ENCODE measurements at places on chromosomes 2 and 18.

DNA sequence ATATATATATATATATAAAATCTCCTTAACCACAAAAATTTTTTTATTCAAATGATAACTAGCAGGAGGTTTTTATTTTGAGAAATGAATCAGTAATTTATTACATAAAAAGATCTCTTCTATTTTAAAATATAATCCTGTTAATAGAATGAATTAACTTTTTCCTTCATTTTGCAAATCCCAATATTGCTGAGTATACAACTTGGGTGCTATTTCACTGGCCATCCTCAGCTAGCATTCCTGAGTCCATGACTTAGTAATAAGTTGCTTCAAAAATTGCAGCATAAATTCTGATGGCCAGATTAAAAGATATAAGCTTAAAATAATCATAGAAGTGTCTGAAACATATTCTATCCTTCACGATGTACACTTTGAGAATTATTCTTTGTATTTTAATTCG is 155.6 kb downstream of the FSIP2 start:
- DNase-seq, result no peak

- no peak for DNase-seq
Observed at GRCh38 chr2:41580806-41581205, 467.0 kb upstream of the PKDCC start.

DNA sequence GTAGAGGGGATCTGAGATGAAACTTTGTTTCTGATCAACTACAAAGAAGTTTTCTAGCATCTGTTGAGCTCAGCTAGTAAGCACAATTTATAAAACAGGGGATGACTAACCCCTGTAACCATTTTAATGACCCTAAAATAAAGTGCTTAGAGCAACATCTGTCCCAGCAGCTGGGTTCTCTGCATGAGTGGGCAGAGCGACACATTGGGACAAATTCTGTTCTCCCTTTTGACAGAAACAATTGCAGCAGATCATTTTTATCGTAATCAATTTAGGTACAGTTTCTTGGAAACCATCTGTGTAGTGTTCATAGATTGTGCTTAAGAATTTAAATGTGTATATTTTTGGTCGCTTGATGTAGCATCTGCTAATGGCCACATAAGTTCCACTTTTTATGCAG is 678.0 kb downstream of the RNF144A start:
- DNase-seq, result no peak

- DNase-seq, result peak; percentile 64
Observed at GRCh38 chr2:98086491-98087446, at the start of gene VWA3B. TSS of gene VWA3B (plus strand) at chr2:98087167. CDS start at chr2:98093093, 5,926 bp downstream.

- no peak for DNase-seq
Observed at GRCh38 chr2:182324665-182325064, 102.2 kb downstream of the PDE1A start.

DNA sequence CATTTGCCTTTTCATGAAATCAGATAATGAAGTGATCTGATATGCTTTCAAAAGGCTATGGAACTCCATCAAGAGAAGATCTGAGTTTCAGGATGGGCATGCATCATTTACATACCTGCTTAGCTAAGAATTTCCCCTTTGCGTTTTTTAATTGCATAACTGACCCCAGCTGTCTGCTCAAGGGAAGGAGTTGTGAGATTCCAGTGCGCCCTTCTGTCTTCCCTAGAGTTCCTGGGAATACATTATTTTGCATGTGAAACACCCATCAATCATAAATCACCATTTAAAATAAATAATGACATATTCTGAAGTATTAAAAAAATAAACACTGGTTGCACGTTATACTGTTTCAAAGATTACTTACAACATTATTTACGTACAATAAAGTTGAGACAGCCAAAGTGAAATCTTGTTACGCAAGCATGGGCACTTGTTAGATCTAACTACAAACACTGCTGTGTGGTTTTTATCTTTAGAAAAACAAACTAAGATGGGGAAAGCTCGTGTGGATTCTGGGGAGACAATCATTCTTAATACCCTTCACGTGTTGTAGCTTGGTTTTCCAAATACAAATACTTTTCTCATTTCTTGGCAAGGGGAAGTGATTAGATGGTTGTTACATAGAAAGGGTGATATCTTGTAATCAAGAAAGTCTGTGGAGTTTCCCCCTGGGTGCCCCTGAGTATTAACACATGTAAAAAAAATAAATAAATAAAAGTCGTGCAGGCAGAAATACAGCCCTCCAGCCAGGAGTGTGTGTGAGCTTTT is 125.7 kb upstream of the LMAN1 start:
- DNase-seq, result no peak

GRCh38 chr2:171568089-171568488 is 45.8 kb downstream of the CYBRD1 start:
- DNase-seq, result no peak

GRCh38 chr2:183608747-183609146 is 484.5 kb downstream of the NUP35 start:
- DNase-seq, result no peak

DNA sequence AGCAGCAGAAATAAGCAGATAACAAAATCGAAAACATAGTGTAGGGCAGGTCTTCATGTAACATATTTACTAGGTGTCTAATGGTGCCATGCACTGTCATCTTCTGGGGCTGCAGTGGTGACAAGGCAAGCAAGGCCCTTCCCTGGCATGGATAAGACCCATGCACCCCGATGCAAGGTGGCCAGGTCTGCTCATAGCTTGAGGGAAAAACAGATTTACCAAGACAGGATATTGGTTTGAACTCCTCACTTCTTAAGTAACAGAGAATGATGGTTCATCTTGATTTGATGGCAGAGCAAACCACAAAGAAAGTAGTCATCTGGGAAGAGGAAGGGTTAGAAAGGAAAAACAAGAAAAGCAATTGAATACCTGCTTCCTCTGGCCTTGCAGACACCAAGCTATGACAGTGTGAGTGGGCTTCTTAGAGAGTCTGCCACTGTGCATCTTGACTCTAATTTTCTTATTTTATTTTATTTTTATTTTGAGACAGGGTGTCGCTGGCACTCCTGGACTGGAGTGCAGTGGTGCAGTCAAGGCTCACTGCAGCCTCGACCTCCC is 35.8 kb upstream of the EML6 start:
- no peak for DNase-seq

GRCh38 chr2:175436076-175436475 is 254.6 kb upstream of the ATP5MC3 start:
- DNase-seq, result no peak

GRCh38 chr18:26526128-26526965 is 22.0 kb downstream of the KCTD1 start:
- DNase-seq, result no peak
